HuH-7 (cell line): ENCODE measurements at places on chromosomes 7 and 10.

DNA sequence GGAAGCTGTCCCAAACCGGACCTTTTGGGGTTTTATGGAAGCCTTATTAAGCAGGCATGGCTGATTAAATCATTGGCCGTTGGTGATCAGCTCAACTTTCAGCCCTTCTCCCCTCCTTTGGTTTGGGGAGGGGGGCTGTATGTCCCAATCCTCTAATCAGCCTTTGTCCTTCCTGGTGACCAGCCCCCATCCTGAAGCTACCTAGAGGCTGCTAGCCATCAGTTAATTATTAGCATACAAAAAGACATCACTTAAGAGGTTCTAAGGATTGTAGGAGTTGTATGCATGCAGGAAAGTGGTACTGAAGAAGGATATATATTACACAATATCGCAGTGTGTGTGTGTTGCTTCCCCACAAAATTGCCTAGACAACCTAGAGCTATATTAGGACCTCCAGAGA lies 553.3 kb upstream of the FZD8 start:
- no peak for DNase-seq

DNA sequence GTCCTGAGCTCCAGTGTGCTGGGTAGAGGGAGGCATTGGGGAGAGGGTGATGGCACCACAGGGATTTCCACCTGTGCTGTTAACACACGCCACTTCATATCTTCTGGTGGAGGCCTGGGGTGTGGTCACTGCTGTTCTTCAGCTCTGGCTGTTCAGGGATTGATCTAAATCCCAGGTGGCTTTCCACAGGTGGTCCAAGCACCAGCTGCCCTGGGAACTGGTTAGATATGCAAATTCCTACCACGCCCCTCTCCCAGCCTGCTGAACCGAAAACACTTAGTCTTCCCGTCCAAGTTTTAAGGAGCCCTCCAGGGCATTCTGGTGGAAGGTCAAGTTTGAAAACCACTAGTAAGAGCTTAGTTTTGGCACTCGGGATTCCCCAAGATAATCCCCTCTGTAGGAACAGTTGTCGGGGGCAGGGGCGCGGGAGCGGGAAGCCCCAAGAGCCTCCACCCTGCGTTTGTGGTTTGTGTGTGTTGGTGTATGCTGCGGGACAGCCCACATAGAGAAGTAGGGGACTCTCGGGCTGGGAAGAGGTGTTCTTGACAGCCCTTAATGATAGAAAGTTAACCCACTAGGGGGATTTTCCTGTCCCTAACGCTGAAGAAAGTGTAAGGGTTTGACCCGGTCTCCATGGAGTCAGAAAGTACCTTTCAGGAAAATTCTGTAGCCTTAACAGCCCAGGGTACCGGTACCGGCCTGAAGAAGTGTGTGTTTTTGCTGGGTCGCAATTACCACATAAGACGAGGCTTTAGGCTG lies 5.1 kb downstream of the DEPP1 start:
- no peak for DNase-seq

DNA sequence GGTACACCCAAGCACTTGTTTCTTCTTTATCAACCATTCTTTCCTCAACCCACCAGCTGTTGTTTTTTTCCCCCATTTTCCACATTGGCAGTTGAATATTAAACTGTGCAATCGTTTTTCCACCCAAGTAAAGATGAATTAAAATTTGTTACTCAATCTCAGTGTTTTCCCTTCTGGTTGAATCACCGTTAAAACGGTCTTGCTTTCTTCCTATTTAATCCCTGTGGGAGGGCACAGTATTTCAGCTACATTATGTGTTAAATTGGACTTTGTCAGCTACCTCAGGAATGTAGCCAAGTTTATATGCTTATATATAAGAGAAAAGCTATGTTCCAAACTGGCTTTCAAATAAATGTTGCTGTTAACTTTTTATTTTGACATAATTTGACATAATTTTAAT lies 19.9 kb downstream of the SLC35G1 start:
- no peak for DNase-seq

DNA sequence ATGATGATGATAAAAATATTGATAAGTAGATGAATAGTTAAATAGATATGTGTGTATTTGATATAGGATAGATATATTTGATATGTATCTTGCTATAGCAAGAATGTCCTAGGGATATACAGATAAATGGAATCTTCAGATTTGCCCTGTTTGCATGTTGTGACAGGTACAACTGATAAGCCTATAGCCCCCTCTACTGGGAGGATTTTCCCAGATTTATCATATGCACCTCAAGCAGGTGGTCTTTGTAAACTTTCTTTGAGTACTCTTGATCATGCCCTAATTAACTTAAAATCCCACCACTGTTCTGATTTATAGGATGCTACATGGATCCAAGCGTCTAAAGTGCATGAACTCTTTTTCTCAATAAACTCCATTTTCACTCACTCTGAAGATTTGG lies 1050.7 kb downstream of the SORCS3 start:
- no peak for DNase-seq

- DNase-seq, result no peak
Observed at GRCh38 chr7:1368682-1369571, 90.3 kb downstream of the MICALL2 start.

- no peak for DNase-seq
Observed at GRCh38 chr10:30247704-30248103, 101.4 kb downstream of the MTPAP start.

DNA sequence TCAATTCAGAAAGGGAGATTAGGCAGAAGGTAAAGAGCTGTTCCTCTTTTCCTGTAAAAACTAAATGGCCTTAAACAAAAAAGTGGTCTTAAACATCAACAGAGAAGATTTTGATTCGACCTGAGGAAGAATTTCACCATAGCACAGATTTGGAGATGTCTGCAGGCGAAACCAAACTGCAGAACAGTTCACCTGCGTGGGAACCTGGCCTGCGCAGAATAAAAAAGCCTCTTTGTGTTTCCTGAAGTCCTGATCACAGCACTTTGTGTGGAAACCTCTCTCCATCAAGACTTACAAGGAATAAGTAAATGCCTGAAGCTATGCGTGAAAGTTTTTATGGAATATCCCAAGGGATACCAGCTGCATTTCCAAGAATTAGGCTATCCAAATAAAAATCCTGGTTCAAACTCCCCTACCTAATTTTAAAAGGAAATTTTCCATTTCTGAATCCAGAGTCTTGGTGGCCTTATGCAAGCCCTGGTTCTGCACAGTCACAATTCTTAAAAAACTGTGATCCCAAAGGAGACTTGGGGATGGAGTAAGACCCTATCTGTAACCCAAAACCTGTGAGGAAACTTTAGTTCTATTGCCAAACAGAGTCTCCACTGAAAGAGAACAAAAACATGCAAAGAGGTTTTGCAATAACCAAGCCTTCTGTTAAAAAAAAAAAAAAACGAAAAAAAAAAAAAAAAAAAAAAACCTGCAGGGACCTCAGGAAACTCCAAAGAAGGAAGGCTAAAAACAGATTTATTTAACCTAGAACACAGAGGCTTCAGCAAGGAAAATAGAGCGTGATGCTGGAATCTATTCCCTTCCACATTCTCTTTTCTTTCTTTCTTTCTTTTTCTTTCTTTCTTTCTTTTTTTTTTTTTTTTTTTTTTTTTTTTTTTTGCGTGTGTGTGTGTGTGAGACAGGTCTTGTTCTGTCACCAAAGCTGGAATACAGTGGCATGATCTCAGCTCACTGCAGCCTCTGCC lies 10.4 kb downstream of the CALML3 start:
- DNase-seq, result peak; percentile 72

DNA sequence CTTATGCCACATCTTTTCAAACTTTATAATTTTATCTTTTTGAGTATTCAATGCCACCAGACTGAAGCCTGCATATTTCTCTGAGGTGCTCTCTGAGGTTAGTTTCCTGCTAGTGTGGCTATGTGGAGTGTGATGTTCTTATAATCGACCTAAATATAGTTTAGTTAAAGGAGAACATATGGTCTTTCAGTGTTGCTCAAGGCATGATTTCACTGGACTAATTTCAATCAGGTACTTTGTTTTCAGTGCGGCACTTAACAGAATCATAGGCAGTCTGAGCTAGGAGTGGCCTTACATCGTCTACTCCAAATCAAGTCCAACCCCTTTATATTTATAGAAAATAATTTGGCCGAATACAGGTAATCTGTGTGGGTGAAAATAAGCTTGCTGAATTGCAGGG lies 134.2 kb downstream of the NXPH1 start:
- DNase-seq, result no peak

GRCh38 chr7:27802999-27803398 lies 63.0 kb downstream of the TAX1BP1 start:
- DNase-seq, result no peak

GRCh38 chr7:112372101-112372500 lies 78.2 kb upstream of the IFRD1 start:
- DNase-seq, result no peak

GRCh38 chr7:7424151-7424873 lies 111.4 kb downstream of the COL28A1 start:
- DNase-seq, result peak; percentile 41

GRCh38 chr10:71555087-71555723 lies 158.5 kb downstream of the CDH23 start:
- DNase-seq, result no peak

DNA sequence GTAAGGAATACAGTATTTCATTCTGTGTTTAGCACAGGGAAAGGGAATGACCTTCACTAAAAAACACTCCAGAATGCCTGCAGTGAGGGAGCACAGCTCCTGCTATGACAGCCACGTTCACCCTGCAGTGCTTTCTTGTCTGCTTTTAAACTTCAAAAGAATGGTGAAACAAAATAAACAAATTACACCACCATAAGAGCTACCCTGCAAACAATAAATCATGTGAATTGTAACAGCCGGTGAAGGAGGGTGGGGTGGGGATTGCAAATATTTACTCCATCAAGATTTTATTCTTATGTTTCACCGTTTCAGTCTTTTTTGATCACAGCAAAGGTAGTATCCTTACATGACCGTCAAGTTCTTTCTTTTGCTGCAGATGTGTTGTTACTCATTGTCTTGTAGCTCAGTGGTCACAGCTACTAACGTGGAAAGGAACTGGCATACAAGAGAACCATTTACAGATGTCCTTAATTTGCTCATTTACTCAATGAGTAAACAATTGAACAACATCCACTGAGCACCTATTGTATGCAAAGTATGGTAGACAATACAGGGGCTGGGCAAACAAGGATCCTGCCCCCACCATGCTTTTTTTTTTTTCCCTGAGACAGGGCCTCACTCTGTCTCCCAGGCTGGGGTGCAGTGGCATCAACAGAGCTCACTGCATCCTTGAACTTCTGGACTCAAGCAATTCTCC lies 4.1 kb upstream of the CHN2 start:
- peak; percentile 76 for DNase-seq

DNA sequence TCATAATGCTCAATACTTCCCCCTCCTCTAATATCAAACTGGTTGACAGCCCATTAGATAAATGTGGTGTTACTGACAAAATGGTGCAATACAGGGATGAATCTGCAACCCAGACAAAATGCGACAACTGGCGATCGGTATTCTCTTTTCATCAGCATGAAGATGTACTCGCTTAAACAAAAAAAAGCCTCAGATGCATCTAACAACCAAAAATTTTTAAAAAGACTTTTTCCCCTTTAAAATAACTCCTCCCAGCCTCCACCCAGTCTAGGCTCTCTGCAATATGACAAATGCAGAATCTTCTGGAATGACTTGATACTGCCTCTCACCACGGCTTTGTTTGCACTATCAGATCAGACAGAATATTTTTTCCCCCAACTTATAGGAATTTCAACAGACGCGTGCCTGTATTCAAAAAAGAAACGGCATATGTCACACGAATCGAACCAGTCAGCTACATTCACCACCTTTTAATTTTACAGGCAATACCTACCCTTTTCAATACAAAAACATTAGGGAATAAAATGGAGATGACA lies 1.2 kb downstream of the YWHAG start:
- DNase-seq, result no peak

DNA sequence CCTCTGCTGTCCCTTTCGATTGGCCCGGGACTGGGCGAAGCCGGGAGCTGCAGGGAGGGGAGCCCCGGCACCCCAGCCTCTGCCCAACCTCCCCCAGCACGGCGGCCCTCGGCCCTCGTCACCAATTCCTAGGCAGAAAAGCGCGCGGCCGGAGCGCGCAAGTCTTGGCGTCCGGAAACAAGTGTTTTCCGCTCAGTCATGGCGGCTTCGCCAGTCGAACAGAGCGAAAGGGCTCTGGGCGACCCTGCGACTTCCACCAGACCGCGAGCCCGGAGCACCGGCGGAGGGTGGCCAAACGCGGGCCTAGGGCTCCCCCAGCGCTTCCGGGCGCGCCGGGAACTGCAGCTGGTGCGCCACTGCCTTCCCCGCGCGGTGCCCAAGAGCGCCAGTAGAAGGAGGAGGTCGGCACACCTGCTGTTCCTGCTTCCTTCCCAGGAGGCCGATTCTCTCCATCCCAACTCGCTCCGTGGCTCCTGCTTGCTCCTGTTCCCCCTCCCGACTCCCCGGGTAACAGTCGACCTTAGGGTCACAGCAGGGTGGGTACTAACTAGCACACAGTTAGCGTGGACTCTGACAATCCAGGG lies 729.9 kb downstream of the ZWINT start:
- peak; percentile 59 for DNase-seq

DNA sequence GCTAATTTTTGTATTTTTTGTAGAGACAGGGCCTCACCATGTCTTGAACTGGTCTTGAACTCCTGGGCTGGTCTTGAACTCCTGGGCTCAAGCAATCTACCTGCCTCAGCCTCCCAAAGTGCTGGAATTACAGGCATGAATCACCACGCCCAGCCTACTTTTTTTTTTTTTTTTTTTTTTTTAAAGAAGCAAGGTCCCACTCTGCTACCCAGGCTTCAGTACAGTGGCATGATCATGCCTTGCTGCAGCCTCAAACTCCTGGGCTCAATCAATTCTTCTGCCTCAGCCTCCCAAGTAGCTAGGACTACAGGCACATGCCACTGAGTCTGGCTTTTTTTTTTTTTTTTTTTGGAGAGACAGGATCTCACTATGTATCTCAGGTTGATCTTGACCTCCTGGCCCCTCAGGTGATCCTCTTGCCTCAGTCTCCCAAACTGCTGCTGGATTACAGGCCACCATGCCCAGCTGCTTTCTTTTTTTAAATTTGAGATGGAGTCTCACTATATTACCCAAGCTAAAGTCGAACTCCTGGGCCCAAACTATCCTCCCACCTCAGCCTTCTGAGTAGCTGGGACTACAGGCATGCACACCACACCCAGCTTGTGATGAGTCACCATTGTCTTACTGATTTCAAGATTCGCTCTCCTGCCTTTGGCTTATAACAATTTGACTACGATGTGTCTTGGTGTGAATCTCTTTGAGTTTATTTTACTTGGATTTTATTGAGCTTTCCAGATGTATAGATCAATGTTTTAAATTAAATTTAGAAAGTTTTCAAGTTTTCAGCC lies 9.0 kb downstream of the RPEL1 start:
- DNase-seq, result no peak

DNA sequence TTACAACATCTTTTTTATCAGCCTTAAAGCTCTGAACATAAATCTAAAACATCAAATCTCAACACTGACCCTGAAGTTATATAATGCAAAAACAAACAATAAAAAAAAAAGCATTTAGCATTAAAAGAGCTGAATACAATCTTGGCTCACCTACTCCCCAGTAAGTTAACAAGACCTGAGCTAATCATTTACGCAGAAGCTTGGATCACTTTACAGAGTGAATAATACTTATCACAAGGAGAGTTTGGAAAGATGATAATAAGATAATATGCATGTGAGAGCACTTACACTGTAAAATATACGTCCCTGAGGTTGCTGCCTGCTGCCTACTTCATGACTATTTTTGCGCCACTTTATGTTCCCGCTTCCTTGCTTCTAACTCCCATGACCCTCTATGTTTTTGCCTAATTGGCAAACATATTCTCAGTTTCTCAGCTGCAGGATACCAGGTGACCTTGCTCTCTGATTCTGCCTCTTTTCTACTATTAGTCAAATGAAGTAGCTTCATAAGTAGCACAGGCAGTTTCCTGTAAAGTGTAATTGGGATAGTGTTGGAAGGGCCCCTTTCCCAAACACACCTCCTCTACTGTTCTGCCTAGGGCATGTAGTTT lies 333.6 kb downstream of the LRRTM3 start:
- peak; percentile 4 for DNase-seq

GRCh38 chr10:121601458-121601857 lies 3.2 kb upstream of the FGFR2 start:
- no peak for DNase-seq
